Right atrium auricular region (tissue), 2 donors: ENCODE measurements at places on chromosomes 1 and 21. TPM values are rescaled to one million over a fixed set of nuclear protein-coding genes. Genes with fewer than 3 reads are reported as not detected.

DNA sequence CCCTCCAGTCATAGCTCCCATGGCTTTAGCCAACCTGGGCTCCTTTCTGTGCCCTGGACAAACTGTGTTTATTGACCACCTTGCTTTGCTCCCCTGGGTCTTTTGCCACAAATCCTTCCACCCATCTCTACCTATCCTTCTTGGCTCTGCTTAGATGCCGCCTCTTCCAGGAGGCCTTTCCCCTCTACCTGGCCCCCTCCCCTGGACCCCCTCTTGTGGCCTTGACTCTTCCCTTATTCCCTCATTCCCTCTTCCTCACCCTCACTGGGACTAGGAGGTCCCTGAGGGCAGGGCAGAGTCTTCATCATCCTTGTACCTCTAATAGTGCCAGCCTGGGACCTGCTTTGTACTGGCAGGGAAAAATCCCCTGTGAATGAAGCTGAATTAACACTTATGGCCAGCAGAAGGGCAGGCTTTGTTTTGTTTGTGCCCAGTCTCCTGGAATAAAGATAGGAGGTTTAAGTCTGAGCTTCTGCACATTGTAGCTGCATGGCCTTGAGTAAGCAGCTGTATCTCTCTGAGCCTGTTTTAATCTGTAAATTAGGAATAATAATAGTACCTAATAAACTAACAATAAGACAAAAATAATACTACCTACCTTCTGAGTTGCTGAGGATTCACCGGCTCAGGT lies 13.7 kb downstream of the PTPRU start:
- no peak for DNase-seq

- DNase-seq: no peak
Observed at GRCh38 chr1:38240618-38241017, 194.0 kb upstream of the POU3F1 start.

DNA sequence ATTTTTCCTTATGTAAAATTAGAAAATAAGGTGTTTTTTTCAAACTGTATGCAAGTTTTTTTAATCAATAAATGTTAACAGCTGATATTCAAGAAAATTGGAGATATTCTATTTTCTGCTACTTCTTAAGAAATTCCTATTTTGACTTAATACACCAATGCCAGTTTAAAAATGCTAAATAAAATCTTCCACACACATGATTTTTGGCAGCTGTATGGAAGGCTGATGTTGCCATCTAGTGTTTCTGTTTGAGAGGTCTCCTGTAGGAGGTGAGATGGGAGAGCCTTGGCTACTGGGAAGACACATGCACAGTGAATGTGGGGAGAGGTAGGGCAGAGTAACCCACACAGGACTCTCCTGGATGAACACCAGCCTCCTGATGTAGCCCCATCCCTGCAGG lies 29.2 kb upstream of the OR2B11 start:
- DNase-seq: no peak

- DNase-seq: no peak
Observed at GRCh38 chr21:38177919-38178652, 78.7 kb upstream of the KCNJ15 start.

DNA sequence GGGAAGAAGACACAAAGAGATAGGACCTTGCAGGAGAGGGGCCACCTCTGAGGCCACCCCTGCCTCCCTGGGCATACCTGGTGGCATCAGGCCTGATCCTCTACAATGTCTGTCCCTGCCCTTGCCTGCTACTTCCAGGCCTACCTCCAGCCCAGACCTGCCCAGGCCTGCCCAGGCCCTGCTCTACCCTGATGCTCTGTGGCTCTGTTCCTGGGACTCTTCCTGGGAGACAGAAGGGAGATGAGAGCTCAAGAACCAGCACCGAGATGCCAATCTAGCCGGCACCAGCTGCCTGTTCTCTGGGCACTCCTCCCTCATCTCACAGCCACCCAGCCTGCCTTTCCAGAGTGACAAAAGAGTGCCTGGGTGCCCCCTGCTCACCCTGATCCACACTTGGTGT lies 2.7 kb downstream of the CELF3 start:
- no peak for DNase-seq

Gene MIS18A
- total RNA-seq: 2.5 TPM
